H4 (cell line): ENCODE measurements at places on chromosomes 12 and 14.

DNA sequence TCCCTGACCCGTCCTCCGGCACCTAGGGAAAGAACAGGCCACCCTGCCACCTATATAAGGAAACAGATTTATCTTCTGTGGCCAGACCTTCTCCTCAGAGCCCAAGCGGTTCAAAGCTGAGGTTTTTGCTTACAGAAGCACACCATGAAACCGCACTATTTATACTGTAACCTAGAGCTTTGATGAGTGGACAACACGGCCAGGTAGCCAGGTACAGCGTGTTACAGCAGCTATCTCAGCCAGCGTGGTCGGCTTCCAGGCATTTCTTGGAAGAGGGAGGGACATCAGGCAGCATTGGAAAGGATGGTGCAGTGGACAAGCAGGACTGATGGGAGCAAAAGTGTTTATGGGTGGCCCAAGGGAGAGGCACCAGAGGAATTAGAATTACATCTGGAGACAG, 34.4 kb downstream of the TTC7B start:
- DNase-seq = no peak

DNA sequence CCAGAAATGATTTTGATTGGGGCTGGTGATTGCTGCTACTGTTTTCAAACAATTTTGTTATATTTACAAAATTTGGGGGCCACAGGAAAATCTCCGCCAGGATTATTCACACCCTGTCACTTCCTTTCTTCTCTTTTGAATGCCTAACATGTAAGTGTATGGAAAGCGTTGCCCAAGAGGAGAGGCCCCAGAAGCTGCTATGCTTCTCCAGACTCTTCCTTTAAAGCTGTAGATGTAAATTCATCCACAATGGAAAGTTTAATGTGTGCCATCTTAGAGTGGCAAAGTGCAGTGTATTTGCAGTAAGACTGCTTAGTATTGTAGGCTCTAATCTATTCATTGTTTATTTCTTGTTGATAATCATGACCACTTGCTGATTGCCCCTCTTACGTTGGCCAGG, 136.7 kb upstream of the LRIG3 start:
- no peak for DNase-seq

DNA sequence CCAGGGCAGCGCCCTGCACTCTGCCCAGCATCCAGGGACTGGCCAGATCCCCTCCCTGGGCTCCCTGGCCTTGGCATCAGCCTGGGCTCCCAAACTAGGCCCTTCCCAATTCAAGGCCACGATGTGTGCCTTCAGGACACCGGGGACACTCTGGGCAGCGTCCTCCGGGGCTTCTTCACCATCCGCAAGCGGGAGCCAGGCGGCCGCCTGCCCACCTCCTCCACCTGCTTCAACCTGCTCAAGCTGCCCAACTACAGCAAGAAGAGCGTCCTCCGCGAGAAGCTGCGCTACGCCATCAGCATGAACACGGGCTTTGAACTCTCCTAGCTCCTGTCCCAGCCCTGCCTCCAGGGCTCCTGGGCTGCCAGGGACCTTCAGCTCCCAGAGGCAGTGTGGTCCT, 38.8 kb downstream of the MMAB start:
- DNase-seq = no peak

- DNase-seq = no peak
These were observed 61.5 kb upstream of the RASSF8 start for GRCh38 chr12:25896981-25897380.

GRCh38 chr14:21068521-21069387, 1.4 kb upstream of the ARHGEF40 start:
- no peak for DNase-seq

- peak; percentile 63 for DNase-seq
These were observed 46.8 kb upstream of the DLK1 start for GRCh38 chr14:100679707-100680438.
